Fibroblast of pulmonary artery (primary cell): ENCODE measurements at places on chromosomes 7 and 10.

DNA sequence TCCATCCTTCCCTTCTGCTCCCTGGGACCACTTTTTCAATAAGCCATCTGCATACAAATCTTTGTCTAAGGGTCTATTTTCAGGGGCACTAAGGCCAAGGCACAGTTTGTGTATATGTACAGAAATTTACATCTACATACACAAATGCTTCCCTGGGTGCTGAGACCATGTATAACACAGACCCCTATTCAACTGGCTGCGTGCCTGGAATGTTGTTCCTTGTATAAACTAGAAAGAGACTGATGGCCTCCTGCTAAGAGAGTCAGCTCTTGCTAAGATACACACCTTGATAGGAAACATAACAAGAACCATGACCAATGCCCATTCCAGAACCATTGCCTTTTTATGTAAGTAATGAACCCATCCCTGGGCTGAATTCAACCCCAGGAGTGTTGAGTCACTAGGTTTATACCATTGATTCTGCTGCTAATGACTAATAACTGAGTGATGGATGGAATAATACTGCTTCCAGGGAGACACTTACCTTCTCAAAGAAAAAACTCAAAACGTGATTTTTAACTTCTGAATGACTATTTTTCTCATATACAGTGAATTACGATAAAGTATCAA is 290.7 kb downstream of the FGFR2 start:
- DNase-seq, result no peak

DNA sequence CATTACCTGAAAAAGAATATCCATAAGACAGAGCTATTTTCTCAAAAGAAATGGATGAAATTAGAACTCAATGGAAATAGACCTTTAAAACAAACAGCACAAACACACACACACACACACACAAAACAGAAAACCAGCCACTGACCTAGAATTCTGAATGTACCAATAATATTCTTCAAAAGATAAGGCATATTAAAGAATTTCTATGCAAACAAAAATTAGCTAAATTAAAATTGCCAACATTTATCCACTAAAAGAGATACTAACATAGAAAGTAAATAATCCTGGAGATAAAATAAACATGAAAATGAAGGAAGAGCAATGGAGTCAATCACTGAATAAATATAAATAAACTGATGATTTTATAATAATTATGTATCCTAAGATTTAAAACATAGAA is 431.2 kb downstream of the SH2D4B start:
- no peak for DNase-seq

DNA sequence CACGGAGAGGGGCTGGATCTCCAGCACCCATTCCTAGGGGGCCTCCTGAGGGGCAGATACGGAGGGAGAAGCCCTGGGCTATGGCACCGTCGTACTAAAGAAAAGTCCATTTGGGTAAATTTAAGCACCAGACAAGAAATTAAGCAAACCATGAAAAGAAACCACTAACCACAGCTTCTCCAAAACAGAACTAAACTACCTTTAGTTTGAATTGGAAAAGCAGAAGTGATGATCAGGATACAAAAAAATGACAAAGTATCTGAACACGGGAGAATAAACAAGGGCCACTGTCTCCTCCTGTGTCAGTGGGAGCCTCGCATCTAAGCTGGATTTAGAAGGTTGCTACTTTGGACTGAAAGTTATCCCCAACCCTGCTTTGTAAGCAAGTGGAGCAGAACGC is 69.1 kb downstream of the DIP2C start:
- no peak for DNase-seq

DNA sequence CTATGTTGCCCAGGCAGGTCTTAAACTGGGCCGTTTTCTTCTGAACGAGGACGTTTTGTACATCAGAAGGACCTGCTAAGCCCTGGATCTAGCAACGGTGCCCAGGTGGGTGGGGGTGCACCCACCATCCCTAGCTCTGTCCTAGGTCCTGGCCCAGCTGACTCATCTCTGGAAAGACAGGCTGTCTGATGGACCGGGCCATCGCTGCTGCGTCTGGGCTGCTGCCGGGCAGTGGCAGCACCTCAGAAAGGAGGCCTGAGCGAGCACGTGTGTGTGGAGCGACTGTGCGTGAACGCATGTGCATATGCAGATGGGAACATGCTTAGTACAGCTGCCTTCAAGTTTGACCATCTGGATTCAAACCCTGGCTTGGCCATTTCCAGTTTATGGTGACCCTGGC is 7.3 kb upstream of the ELFN1 start:
- no peak for DNase-seq

GRCh38 chr10:131698986-131699385 is 201.8 kb upstream of the PPP2R2D start:
- DNase-seq, result no peak

DNA sequence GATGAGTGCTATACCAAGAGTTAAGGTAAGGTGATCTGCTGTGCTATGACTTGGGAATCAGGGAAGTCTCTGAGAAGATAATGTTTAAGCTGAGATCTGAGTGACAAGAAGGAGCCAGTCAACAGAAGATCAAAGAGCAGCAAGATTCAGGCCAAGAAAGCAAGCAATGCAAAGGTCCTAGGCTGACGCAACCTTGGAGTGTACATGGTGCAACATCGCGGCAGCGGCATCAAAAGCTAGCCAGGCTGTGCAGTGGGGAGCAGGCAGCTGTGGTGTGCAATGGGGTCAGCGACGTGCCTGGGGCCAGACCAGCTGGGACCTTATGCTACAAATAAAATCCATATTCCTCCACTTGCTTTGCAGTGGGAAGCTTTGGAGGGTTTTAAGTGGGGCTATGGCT is 324.1 kb downstream of the LRMDA start:
- no peak for DNase-seq

GRCh38 chr7:111756687-111757178 is 194.4 kb upstream of the IMMP2L start:
- DNase-seq, result peak; percentile 92

- DNase-seq, result no peak
Measured at GRCh38 chr10:49329146-49329505, 30.2 kb downstream of the C10orf71 start.

DNA sequence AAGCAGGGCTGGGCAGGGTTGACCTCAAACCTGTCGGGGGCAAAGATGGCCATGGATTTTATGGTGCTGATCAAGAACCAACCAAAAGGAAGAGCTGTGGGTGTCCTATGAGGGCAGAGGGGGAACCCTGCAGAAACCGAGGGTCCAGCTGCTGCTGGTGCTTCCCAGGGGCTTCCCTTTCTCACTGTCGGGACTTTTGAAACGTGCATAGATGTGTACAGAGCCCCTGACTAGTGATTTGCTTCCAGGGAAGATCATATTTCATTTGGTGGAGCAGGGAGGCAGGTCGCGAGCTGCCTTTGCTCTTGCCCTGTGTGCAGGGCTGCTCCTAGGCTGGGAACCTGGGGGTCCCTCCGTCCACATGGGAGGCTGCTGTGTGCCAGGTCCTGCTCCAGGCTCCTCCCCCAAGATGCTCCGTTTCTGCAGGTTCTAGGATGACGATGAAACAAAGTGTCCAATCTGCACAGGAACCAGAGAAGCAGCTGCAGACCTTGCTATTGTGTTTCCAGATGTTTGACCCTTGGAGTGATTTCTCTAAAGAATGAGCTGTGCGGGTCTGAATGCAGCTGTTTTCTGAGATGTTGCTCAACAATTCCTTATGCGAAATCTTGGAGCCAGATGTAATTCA is 9.4 kb upstream of the INPP5A start:
- DNase-seq, result no peak

DNA sequence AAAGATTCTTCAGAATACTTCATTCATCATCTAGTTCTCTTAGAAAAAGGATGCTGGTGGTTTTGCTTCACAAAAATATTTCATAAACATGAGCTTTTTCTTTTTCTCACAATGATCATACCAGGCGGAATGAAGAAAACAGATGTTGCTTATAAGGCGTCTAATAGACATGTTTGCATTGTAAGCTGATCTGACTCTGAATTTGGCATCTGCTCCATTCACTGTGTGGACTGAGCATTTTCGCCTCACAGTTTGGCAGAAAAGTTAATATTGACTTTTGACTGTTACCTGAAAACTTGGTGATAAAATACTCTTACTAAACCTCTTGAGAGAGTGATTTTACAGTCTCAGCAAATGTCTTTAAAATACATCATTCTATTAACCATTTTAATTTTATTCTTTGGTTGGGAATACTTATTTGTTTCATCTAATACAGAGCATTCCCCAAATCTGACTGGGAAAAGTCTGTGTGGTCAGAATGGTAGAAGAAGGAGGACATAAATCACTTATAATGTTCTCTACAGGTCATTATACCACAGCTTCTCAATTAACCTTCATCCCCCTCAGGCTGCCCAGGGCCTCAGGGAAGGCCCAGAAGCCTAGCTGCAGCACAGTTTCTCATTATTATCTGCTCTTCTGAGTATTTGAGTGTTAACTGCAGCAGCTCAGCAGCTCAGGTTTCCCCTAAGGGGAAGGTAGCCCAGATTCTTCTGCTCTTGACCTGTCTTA is 121.6 kb upstream of the KAT6B start:
- DNase-seq, result no peak

DNA sequence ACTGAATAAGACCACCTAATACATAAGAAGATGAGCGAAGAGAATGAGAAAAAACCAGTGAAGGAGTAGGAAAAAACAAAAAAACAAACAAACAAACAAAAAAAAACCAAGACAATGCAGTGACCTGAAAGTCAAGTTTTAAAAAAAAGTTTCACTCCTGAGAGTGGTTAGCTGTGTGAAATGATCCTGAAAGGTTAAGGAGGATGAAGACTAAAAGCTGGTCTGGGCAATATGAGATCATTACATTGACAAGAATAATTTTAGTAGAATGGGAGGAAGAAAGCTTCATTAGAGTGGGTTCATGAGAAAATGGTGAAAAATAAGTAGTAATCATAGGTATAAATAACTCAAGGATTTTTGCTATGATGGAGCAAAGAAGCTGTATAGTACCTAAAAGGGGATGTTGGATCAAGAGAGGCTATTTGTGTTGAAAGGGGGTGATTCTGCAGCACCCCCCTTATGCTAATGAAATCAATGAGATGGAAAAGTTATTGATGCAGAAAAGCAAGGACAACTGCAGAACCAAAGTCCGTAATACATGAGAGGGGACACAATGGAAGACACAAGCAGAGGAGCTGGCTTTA is 80.2 kb downstream of the KMT2C start:
- DNase-seq, result no peak

- peak; percentile 41 for DNase-seq
Measured at GRCh38 chr10:58239561-58240169, 28.0 kb downstream of the IPMK start.

GRCh38 chr7:44264221-44264931 is 61.0 kb downstream of the CAMK2B start:
- no peak for DNase-seq

DNA sequence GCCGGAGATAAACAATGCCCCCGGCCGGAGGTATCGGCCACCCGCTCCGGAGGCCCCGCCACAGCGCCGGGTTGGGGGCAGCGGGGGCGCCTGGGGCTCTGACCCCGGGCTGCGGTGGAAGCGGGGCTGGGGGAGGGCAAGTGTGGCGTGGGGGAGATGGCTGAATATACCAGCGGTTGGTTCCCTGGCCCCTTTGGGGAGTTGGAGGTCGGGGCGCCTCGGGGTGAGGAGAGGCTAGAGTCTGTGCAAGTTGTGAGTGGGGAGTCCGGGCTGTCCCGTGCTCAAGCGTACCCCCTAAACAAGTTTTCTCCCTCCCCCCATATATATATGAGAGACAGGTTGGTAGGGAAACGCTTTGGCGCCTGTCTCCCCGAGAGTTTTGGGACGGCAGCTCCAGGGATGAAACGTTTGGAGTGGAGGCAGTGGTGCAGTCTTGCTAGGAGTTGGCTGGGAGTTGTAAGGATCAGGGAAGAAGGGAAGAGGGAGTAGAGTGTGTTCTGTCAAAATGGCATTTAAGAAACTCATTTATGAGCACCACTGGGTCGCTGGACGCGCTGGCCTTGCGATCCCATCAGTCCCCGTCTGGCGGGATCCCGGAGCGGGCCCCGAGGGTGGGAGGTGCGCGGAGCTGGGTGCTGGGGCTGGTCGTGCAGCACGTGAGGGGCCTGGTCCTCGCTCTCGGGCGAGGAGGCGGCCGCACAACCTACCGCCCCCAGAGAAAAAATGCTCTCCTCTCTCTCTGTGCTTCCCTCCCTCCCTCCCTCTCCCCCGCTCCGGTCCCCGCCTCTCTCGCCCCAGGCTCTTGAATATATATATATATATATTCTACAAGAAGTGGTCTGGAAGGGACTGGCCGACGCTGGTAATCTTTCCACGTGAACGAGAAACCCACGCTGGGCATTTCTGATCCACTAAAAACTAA is 1.1 kb downstream of the TET1 start:
- no peak for DNase-seq
